Keratinocyte (primary cell): ENCODE measurements at places on chromosomes 1 and 21.
A peak's percentile ranks its signal among the peaks of the same experiment; 100 is the strongest.

GRCh38 chr1:40451238-40451585 lies 936 bp downstream of the ZFP69B start:
- H3K4me3 ChIP-seq: peak overlapping the region; percentile 23
- DNase-seq: no peak
- no peaks in the 10 kb centered on the region for H3K27me3 ChIP-seq
- no peaks in the 10 kb centered on the region for H3K36me3 ChIP-seq
- peaks cover 13% of the 10 kb centered on the region for H3K4me1 ChIP-seq
- no peak overlapping the region for H3K27ac ChIP-seq

GRCh38 chr1:36300526-36300925 lies 5.6 kb upstream of the SH3D21 start:
- peaks cover 53% of the 10 kb centered on the region for H3K36me3 ChIP-seq
- peaks cover 22% of the 10 kb centered on the region for H3K4me1 ChIP-seq
- no peak overlapping the region for H3K4me3 ChIP-seq

DNA sequence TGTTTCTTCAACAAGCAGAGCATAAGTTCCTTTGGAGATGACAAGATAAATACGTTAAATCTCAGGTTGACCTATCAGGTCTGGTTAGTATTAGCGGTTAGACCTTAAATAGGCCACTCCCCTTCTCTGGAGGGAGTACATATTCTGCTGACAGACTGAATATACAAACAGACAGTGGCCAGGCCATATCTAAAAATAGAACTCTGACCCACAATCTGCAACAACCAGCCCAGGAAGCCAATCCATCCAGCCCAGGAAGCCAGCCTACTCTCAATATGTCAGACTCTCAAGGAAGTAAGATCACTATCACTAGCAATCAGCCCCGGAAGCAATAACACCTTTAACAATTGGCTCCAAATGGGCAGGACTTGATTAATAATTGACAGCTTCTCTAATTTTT lies 6.7 kb downstream of the IL20 start:
- no peak overlapping the region for H3K27ac ChIP-seq
- H3K4me3 ChIP-seq: no peak overlapping the region

GRCh38 chr1:74933500-74933899 lies 200.5 kb downstream of the TYW3 start:
- no peaks in the 10 kb centered on the region for H3K27me3 ChIP-seq
- no peak overlapping the region for H3K4me3 ChIP-seq
- no peak for DNase-seq

DNA sequence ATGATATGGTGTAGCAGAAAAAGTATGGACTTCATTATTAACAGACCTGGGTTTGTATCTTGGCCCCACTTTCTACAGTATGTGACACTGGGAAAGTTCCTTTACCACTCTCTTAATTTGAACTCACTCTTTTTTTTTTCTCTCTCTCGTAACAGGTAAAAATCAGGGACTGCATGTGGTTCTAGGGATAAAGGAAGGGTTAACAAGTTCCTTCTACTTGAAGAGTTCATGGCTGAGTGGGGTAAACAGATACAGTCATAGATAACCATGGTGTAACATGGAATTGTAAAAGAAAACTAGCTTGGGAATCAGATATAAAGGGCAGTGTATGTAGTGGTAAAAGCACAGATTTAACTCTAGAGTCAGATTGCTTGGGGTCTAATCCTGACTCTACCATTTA lies 21.2 kb downstream of the ZYG11B start:
- H3K4me3 ChIP-seq: no peak overlapping the region
- no peak for DNase-seq
- H3K4me1 ChIP-seq: peaks cover 4% of the 10 kb centered on the region

DNA sequence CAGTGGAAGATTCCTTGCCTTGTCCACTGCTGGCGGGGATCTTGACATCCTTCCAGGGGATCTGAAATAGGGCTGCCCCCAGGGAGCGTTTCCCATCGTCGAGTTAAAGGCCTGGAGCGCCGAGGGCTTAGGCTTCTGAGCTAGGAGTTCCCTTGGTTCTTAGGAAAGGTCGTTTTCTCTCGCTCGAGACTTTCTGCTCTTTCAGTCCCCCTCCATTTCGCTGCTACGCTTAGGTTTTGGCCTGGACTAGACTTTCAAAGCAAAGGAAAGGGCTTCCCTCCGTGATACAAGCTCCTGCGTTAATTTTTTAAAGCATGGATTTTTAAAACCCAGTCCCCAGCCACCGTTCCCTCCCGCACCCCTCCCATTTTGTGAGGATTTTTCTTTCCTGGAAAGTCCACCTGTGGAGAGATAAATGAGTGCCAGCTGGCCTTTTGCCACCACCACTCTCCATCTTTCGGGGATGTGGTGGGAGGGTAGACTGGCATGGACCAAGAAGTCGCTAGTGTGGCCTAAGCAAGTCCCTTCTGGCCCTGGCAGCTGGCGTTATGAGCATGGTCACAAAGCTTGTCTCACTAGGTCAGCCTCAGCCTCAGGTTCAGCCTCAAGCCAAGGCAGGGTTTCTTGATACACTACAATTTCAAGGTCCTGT lies 9.2 kb downstream of the NR5A2 start:
- H3K27me3 ChIP-seq: peaks cover 93% of the 10 kb centered on the region
- no peak for DNase-seq
- peaks cover 15% of the 10 kb centered on the region for H3K4me1 ChIP-seq
- no peak overlapping the region for H3K4me3 ChIP-seq
- H3K36me3 ChIP-seq: no peaks in the 10 kb centered on the region

- H3K27me3 ChIP-seq: peaks cover 5% of the 10 kb centered on the region
- no peaks in the 10 kb centered on the region for H3K4me1 ChIP-seq
- H3K27ac ChIP-seq: no peak overlapping the region
- H3K36me3 ChIP-seq: no peaks in the 10 kb centered on the region
These were observed 157.8 kb downstream of the TRABD2B start for GRCh38 chr1:47839433-47839760.

DNA sequence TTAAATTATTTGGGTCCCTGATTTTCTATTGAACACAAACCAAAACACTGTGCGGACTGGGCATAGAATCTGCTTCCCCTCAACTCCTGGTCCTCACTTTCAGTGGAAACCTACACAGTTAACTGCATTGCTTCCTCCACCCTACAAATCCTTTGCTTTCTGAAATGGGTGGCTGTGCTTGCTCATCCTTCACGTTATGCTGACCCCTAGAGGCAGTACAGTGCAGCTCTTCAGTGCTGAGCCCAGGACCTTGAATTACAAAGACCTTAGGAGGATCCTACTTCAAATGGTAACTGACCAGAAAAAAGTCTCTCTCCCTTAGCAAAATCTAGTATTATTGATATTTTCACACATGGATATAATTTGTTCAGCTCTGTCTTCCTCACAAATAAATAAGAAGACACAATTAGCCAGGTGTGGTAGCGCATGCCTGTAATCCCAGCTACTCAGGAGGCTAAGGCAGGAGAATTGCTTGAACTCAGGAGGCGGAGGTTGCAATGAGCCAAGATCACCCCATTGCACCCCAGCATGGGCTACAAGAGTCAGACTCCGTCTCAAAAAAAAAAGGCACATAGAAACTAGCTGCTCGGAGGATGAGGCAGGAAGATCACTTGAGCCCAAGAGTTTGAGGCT lies 63.4 kb upstream of the L1TD1 start:
- H3K4me1 ChIP-seq: no peaks in the 10 kb centered on the region
- no peak overlapping the region for H3K4me3 ChIP-seq
- H3K27me3 ChIP-seq: no peaks in the 10 kb centered on the region
- no peak for DNase-seq
- H3K36me3 ChIP-seq: peaks cover 11% of the 10 kb centered on the region

DNA sequence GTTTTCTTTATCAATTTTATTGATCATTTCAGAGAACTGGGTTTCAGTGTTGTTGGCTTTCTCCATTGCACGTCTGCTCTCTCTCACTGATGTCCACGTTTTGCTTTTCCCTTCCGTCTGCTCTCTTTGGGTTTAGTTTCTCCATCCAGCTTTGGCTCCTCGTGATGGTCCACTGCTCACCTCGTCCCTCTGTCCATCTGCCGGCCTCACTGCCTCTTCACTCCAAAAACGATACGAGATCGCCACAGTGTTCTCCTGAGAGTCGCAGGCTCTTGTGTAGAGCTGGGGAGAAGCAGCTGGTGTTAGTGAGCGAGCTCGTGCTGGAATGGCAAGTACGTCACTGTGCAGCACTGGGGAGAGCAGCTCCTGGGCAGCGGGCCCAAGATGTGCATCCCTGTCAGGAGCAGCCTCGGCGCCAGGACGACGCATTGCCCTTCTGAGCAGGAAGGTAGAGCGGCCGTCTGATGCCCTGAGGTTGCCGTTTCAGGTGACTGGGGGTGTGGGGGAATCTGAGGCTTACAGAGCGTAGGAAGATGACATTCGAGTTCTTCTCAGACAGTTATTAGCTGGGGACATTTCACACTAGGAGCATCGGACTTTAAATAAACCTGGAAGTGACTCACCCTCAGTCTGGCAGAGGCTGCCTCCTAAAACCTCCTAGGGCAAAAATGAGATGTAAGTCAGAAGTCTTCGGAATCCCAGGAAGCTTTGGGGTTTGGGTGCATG lies 31.4 kb upstream of the PCBP3 start:
- H3K4me1 ChIP-seq: peaks cover 8% of the 10 kb centered on the region
- DNase-seq: no peak
- H3K27ac ChIP-seq: no peak overlapping the region
- no peak overlapping the region for H3K4me3 ChIP-seq
- no peaks in the 10 kb centered on the region for H3K36me3 ChIP-seq
- H3K27me3 ChIP-seq: peaks cover 14% of the 10 kb centered on the region

- H3K27ac ChIP-seq: no peak overlapping the region
- no peak overlapping the region for H3K4me3 ChIP-seq
- H3K36me3 ChIP-seq: no peaks in the 10 kb centered on the region
- no peak for DNase-seq
These were observed 347.0 kb upstream of the AJAP1 start for GRCh38 chr1:4307468-4307845.

GRCh38 chr1:213744780-213745179 lies 243.0 kb upstream of the PROX1 start:
- no peak overlapping the region for H3K4me3 ChIP-seq
- H3K27ac ChIP-seq: no peak overlapping the region
- H3K36me3 ChIP-seq: no peaks in the 10 kb centered on the region
- H3K4me1 ChIP-seq: no peaks in the 10 kb centered on the region
- H3K27me3 ChIP-seq: no peaks in the 10 kb centered on the region
- DNase-seq: no peak

GRCh38 chr1:205943245-205943644 lies at the start of gene SLC26A9:
TSS of gene SLC26A9 (minus strand) at chr1:205943456. CDS start at chr1:205935820, 7,636 bp downstream.
- no peak for DNase-seq
- H3K36me3 ChIP-seq: no peaks in the 10 kb centered on the region
- H3K27me3 ChIP-seq: peaks cover 93% of the 10 kb centered on the region
- H3K27ac ChIP-seq: no peak within 1 kb of the TSS
- peaks cover 6% of the 10 kb centered on the region for H3K4me1 ChIP-seq

DNA sequence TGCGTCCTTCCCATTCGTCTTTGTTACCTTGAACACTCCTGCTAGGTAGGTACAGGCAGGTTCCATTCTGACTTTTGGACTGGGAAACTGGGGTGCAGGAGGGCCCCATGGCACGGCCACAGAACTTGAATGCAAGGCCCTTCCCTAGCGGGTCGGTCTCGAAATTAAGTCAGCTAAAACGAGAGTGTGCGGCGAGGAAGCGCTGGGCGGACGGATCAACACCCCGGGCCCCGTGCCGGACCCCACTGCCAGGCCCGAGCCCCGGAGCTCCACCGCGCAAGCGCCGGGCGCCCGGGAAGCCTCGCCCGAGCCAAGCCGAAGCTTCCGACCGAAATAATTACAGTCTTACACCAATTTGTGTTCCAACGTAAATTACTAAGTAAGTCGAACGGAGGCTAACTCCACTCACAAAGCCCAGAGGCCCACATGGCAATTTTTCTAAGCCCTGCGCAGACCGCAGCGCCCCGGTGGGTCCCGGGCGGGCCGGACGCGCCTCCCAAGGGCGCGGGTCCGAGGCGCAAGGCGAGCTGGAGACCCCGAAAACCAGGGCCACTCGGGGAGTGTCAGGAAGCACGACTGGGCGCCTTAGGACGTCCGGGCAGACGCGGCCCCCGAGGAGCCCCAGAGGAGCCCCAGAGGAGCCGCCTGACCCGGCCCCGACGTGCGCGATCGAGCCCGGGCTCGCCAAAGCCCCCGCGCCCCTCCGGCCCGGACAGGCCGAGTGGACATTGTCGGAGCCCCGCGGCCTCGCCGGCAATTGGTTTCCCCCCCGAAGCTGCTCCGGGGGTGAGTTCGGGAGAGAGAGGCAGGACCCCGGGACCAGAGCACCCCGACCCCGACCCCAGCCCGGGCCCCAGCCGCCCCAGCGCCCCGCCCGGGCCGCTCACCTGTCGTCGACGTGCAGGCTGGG lies 624 bp downstream of the RIPK4 start:
- H3K4me3 ChIP-seq: peak overlapping the region; percentile 79
- no peak for DNase-seq
- H3K27me3 ChIP-seq: no peaks in the 10 kb centered on the region

- no peaks in the 10 kb centered on the region for H3K36me3 ChIP-seq
- DNase-seq: peak; percentile 80
- peak overlapping the region; percentile 95 for H3K27ac ChIP-seq
- H3K4me1 ChIP-seq: peaks cover 64% of the 10 kb centered on the region
These were observed 36.9 kb upstream of the BACH1 start for GRCh38 chr21:29261555-29262540.

GRCh38 chr1:161133220-161133740 lies 813 bp upstream of the DEDD start:
- no peaks in the 10 kb centered on the region for H3K27me3 ChIP-seq
- peak overlapping the region; percentile 91 for H3K4me3 ChIP-seq
- peak overlapping the region; percentile 91 for H3K27ac ChIP-seq
- H3K36me3 ChIP-seq: peaks cover 5% of the 10 kb centered on the region
- no peaks in the 10 kb centered on the region for H3K4me1 ChIP-seq

DNA sequence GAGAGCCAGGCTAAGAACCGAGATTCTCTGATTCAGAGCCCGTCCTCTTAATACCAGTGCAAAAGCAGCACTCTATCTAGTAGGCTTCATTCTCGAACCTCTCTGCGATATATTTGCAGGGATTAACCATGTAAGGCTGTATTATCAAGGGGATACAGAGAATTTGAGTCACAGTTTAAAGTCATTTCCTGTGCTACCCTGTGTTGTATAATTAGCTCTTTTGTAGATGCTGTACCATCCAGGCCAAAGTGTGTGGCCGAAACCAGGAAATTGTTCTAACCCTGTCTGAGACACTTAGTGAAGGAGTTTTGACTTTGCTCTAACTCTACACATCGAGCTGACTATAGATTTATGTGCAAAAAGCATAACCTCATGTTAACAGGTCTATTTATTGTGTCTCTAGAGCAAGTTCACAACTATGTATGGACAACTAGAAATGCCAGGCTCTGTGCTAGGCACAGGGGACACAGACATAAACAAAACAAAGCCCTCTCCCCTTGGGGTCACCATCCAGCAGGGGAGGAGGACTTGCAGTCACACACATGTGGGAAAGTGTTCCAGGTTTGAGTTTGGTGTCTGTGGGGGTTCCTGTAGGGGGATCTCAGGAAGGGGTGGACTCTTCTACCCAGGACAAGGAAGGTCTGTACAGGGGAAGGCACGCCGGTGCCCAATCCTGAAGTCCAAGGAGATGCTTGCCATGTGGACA lies 182.2 kb downstream of the DHRS3 start:
- H3K36me3 ChIP-seq: no peaks in the 10 kb centered on the region
- no peaks in the 10 kb centered on the region for H3K27me3 ChIP-seq
- H3K27ac ChIP-seq: no peak overlapping the region
- peaks cover 57% of the 10 kb centered on the region for H3K4me1 ChIP-seq
- no peak overlapping the region for H3K4me3 ChIP-seq

GRCh38 chr1:205456868-205457745 lies 1.3 kb upstream of the BLACAT1 start:
- H3K4me1 ChIP-seq: peaks cover 22% of the 10 kb centered on the region
- H3K27me3 ChIP-seq: peaks cover 51% of the 10 kb centered on the region
- no peak for DNase-seq
- H3K36me3 ChIP-seq: no peaks in the 10 kb centered on the region
- H3K4me3 ChIP-seq: peak overlapping the region; percentile 43
- no peak overlapping the region for H3K27ac ChIP-seq

- no peaks in the 10 kb centered on the region for H3K27me3 ChIP-seq
- DNase-seq: no peak
- H3K27ac ChIP-seq: peak overlapping the region; percentile 88
- peaks cover 6% of the 10 kb centered on the region for H3K4me1 ChIP-seq
- peaks cover 7% of the 10 kb centered on the region for H3K36me3 ChIP-seq
- H3K4me3 ChIP-seq: peak overlapping the region; percentile 97
These were observed 977 bp downstream of the PRPF3 start for GRCh38 chr1:150322310-150322709.
